Spinal cord (tissue), 10 donors: ENCODE measurements at places on chromosomes 2 and 18. TPM values are rescaled to one million over a fixed set of nuclear protein-coding genes. Genes with fewer than 3 reads are reported as not detected.

The CRYGC gene
- not detected for total RNA-seq

The UGT1A3 gene
- not detected for total RNA-seq

The SULT1C3 gene
- not detected for total RNA-seq

The CCDC142 gene
- 23.4 TPM for total RNA-seq

The RAB27B gene
- total RNA-seq = 71.8 TPM

The CD8B2 gene
- 0.40 TPM for total RNA-seq

- no peaks in the 10 kb centered on the region for H3K4me1 ChIP-seq
- DNase-seq = no peak
- H3K27ac ChIP-seq = no peak overlapping the region
- no peak overlapping the region for H3K4me3 ChIP-seq
- no peaks in the 10 kb centered on the region for H3K27me3 ChIP-seq
- no peaks in the 10 kb centered on the region for H3K36me3 ChIP-seq
These were observed 4.4 kb upstream of the SERPINB5 start for GRCh38 chr18:63472380-63472779.

DNA sequence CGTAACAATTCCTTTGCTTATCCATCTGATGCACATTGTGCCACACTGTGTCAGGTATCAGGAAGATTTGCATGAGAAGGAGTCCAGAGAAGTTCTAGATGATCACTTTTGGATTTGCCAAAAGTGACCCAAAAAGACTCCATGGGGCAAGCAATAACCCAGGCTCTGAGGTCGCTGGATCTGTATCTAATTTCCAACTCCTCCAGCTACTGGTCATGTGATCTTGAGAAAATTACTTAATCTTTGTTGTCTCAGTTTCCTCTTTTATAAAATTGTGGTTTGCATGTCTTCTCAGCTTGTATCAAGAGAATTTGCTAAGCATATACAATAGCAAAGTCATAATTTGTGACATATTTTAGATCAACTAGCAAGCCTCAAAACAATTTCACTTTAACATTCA is 61.3 kb upstream of the ITGA4 start:
- H3K36me3 ChIP-seq = no peaks in the 10 kb centered on the region
- no peak overlapping the region for H3K27ac ChIP-seq
- H3K4me1 ChIP-seq = no peaks in the 10 kb centered on the region
- DNase-seq = no peak
- H3K4me3 ChIP-seq = no peak overlapping the region
- H3K27me3 ChIP-seq = no peaks in the 10 kb centered on the region

DNA sequence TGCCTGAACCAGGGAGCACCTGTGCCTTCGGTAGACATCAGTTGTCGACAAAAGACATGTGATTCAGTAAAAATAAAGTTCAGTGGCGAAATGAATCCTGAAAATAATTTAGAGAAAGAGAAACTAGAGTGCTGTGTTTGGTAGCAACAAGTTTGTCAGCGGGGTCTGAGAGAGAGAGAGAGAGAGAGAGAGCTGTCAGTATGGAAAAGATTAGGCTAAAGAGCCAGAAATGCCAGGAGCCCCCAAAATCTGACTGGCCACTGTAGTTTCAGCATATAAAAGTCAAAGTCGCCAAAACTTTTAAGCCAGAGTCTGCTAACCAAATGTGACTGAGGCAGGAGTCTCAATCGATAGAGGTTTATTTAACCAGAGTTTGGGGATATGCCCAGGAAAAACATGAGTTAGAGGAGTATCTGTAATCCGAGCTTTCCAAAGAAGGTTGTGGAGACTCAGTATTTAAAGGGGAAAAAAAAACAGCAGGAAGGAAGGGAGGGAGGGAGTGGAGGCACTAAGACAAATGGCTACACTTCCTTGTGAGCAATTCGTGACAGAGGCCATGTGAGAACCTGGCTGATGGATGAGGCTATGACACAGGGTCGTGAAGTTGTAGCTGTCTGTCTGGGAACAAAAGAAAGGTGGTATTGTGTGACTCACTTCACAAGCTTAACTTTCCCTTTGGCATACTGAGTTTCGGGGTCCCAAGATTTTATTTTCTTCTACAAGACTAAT is 20.5 kb upstream of the GNAL start:
- no peak overlapping the region for H3K4me3 ChIP-seq
- no peaks in the 10 kb centered on the region for H3K4me1 ChIP-seq
- no peak for DNase-seq
- H3K27ac ChIP-seq = no peak overlapping the region

DNA sequence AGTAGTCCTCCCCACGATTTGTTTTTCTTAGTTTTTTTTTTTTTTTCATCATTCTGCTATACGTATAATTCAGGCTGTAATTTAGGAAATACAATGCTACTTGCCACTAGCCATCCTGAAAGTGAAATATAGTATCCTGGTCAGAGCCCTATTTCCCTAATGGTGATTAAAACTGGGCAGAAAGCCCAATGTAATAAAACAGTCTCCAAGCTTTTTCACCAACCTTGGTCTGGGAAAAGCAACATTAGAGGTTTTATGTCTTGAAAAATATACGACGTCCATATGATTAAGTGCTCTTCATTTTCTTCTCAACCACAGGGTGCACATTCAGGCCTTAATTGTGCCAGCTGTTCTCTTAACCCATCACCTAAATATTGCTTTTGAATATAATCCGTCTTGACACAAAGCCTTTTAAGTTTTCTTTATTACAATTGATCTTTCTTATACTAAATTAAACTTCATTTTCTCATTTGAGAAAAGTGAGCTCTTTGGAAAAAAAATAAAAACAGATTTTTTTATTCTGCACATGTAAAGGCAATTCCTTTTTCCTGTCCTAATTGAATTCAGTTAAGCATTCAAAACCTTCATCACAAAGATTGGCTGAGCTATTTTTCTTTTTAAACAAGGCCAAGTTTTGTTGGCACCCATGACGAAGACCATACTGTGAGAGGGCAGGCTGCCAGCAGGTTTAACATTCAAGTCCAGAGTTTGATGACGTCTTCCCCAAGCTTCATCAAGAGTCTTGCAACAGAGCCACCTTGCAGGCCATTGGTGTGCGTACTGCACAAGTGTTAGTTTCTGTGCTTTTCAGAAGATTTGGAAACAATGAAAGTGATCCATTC is 52.7 kb downstream of the MAP2 start:
- peak overlapping the region; percentile 61 for H3K27ac ChIP-seq
- DNase-seq = peak; percentile 89
- H3K36me3 ChIP-seq = no peaks in the 10 kb centered on the region
- H3K4me1 ChIP-seq = no peaks in the 10 kb centered on the region
- no peak overlapping the region for H3K4me3 ChIP-seq

DNA sequence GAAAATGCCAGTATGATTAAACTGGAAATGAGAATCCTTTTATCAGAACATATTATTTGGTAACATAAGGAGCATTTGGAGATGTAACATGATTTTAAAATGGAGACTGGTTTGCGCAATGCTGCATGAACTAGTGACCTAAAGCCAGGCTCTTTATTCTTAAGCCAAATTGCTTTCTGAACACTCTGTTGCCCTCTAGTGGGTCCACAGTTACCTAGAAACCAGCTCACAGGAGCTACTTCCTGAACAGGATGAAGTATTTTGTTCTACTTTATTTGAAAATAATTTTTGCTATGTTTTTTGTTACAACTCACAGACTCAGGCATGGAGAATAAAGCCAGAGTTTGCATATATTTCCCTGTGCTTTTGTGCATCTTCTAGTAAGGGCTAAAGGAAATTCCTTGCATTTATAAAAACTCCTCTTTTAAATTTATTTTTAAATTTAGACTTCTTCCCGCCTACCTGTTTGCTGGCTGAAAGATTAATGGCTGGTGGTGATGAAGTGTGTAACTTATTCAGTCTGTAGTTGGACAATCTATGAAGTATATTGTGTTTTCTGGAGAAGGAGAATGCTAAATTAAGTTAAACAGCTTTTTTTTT is 146.7 kb downstream of the PARD3B start:
- no peak overlapping the region for H3K4me3 ChIP-seq
- no peak overlapping the region for H3K27ac ChIP-seq
- no peaks in the 10 kb centered on the region for H3K27me3 ChIP-seq
- no peaks in the 10 kb centered on the region for H3K36me3 ChIP-seq

- H3K4me1 ChIP-seq = no peaks in the 10 kb centered on the region
- no peak for DNase-seq
- H3K27me3 ChIP-seq = no peaks in the 10 kb centered on the region
- no peak overlapping the region for H3K4me3 ChIP-seq
These were observed 584.8 kb downstream of the TSN start for GRCh38 chr2:122340246-122340645.

- H3K27me3 ChIP-seq = no peaks in the 10 kb centered on the region
- no peak for DNase-seq
- H3K4me1 ChIP-seq = peaks cover 9% of the 10 kb centered on the region
- no peak overlapping the region for H3K4me3 ChIP-seq
These were observed 232.6 kb downstream of the FAM210A start for GRCh38 chr18:13493725-13494124.

DNA sequence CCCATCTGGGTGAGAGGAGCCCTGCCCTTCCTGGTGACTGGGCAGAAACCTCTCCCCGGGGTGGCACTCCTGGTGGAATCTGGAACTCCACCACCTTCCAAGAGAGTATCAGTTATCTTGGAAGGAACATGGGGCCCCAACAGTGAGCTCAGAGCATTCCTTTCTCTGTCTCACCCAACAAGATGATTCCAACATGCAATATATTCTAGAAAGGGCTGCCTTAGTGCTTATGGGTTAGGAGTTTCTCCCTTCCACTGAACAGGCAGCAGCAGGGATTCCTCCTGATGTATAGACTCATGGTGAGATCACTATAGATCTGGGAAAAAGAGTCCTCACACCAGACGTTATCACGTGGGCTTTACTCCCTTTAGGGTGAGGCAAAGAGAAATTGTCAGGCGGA is 147.1 kb downstream of the COL4A4 start:
- DNase-seq = no peak
- H3K27me3 ChIP-seq = no peaks in the 10 kb centered on the region
- H3K36me3 ChIP-seq = no peaks in the 10 kb centered on the region
- no peaks in the 10 kb centered on the region for H3K4me1 ChIP-seq
- H3K4me3 ChIP-seq = no peak overlapping the region
- H3K27ac ChIP-seq = no peak overlapping the region

- no peak for DNase-seq
- H3K36me3 ChIP-seq = peaks cover 4% of the 10 kb centered on the region
- peaks cover 8% of the 10 kb centered on the region for H3K4me1 ChIP-seq
- no peak overlapping the region for H3K27ac ChIP-seq
These were observed 6.6 kb downstream of the FOSL2 start for GRCh38 chr2:28399289-28399688.

DNA sequence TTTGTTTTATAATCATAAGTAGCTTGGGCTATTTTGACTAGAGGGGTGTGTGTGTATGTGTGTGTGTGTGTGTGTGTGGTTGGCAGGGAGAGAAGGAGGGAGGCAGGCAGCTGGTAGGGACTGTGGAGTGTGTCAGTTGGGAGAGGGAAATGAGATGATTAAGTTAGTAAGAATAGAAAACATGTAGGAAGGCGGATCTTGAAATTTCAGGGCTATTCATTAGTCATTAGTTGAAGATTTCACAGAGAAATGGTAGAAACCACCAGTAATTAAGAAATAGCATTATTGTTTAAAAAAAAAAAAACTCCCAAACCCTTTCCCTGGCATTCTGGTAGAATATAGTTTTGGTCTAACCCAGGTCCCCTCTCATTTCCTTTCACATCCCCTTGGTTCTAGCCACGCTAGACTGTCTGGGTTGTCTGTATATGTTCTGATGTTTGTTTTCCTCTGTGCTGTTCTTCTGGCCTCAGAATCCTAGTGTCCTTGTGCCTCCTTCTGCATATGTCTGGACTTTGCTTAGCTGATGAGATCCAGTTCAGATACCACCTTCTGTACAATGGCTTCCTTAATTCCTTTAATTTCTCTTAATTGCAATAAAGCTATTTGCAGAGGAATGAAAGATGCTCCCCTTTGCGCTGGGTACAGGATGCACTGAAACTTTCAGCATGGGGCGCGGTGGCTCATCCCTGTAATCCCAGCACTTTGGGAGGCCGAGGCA is 161.6 kb downstream of the NEDD4L start:
- no peaks in the 10 kb centered on the region for H3K36me3 ChIP-seq
- H3K27ac ChIP-seq = no peak overlapping the region
- H3K4me3 ChIP-seq = no peak overlapping the region
- no peaks in the 10 kb centered on the region for H3K27me3 ChIP-seq
- H3K4me1 ChIP-seq = peaks cover 7% of the 10 kb centered on the region

DNA sequence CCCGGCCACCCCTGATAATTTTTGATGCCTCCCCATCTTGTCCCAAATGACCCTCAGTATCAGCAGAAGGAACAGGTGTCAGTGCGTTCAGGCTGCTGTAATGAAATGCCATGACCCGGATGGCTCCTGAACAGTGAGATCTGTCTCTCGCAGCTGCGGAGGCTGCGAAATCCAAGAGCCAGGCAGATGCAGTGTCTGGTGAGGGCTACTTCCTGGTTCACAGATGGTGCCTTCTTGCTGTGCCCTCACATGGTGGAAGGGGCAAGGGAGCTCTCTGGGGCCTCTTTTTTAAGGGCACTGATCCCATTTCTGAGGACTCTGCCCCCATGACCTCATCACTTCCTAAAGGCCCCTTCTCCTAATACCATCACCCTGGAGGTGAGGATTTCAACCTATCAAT is 152.2 kb downstream of the TWIST2 start:
- H3K4me1 ChIP-seq = peaks cover 11% of the 10 kb centered on the region
- no peaks in the 10 kb centered on the region for H3K27me3 ChIP-seq
- no peak for DNase-seq
- no peaks in the 10 kb centered on the region for H3K36me3 ChIP-seq
- H3K4me3 ChIP-seq = no peak overlapping the region

GRCh38 chr2:74618410-74619083 is 29.6 kb downstream of the M1AP start:
- H3K27ac ChIP-seq = no peak overlapping the region
- DNase-seq = no peak
- no peaks in the 10 kb centered on the region for H3K27me3 ChIP-seq
- no peak overlapping the region for H3K4me3 ChIP-seq
- H3K36me3 ChIP-seq = no peaks in the 10 kb centered on the region
- no peaks in the 10 kb centered on the region for H3K4me1 ChIP-seq

GRCh38 chr18:79952996-79953559 is 1.6 kb upstream of the SLC66A2 start:
- no peak overlapping the region for H3K27ac ChIP-seq
- peaks cover 2% of the 10 kb centered on the region for H3K27me3 ChIP-seq
- peaks cover 19% of the 10 kb centered on the region for H3K36me3 ChIP-seq
- no peak overlapping the region for H3K4me3 ChIP-seq
- DNase-seq = peak; percentile 21

DNA sequence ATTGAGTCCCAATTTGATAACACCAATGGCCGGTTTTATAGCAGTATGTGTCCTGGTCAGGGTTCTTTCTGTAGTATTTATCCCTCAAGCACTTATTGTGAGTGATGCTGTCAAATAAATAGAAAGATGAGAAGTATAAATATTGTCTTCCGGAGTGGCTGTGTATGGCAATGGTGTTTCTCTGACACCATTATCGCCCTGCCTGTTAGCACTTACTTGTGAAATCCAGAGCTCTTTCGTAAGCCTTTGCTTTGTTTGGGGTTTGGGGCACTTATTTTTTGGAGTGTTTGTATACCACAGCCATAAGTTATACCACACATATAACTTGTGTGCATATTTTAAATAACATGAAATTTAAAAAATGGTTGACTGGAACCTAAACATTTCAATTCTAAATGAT is 29.3 kb downstream of the CD8B2 start:
- no peaks in the 10 kb centered on the region for H3K27me3 ChIP-seq
- H3K27ac ChIP-seq = no peak overlapping the region
- no peaks in the 10 kb centered on the region for H3K4me1 ChIP-seq
